ENCODE measurements at places on chromosomes 11 and 22.

DNA sequence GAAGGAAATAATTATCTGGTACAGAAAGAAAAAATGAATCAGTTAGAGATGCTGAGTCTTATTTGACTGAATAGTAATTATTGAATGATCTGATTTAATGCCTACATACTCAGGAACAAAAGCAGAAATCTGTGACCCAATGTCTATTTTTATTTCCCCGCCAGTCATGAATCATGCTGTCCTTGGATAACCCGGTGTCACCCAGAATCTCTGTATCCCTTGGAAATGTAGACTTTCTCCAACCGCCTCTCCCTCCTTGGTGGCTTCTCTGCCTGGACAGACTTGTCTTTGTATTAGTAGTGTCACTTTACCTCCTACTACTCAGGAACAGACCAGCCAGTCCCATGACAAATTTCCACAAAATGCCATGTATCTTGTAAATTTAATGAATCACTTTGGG is 173.3 kb upstream of the PDGFD start:
- no peak for DNase-seq

DNA sequence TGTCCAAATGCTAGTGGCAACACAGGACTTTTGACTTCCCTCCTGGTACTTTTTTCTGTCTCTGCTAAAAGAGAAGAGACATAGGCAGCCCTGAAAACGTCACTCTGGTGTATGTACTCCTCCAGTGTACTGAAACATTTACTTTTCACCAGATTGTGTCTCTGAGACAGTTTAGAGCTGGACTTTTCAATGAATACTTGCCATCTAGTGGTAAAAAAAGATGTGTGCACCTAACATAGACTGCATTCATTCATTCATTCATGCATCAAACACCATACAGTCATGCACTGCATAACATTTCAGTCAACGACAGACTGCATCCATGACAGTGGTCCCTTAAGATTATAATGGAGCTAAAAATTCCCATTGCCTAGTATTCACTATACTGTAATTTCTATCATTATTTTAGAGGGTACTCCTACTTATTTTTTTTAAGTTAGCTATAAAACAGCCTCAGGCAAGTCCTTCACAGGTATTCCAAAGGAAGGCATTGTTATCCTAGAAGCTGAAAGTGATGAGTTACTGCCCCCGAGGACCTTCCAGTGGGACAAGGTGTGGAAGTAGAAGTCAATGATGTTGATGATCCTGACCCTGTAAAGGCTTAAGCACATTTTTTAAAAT is 186.2 kb downstream of the SPON1 start:
- DNase-seq, result peak; percentile 33

- DNase-seq, result no peak
Observed at GRCh38 chr22:30989474-30989873, 20.4 kb downstream of the TUG1 start.

DNA sequence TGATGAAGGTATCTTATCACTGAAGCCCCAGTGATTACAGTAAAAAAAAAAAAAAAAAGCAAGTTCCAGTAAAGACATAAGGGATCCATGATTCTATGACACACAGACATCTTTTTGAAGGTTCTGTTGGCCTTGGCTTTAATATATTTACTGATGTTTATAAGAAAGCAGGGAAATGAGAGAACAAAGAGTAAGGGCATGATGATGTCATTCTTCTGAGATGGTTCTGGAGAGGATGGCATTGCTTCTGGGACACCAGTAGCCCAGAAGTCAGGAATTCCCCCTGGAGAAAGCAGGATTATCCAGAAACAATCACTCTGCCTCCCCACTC is 233.6 kb downstream of the FAM76B start:
- DNase-seq, result no peak

GRCh38 chr11:128497061-128497775 is 90.1 kb downstream of the ETS1 start:
- DNase-seq, result peak; percentile 68

DNA sequence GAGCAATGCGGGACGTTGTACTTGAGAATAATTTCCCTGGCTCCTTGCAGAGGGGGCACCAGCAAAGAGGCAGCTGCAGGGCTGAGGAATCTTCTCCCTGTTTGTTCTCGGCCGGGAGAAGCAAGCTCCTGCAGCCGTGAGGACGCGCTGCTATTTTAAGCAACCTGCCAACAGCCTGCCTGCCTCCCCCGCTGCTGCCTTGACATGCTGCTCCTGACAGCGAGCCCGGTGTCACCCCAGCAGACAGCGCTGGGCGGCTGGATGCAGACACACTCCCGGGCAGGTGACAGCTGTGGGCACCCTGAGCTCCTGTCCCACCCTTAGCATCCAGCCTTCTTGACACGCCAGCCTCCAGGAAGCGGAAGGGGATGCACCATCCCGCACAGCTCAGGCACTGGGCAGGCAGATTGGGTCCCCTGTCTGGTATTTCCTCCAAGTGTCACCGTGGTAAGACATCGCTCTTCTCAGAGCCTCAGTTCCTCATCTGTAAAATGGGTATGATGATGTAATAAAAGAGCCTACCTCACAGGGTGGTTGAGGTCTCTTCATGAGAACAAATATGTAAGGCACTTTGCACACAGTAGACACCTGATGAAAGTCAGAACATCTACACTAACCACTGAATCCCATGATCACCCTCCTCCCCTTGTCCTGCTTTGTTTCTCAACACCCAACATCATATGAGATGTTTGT is 530.6 kb downstream of the MN1 start:
- no peak for DNase-seq

DNA sequence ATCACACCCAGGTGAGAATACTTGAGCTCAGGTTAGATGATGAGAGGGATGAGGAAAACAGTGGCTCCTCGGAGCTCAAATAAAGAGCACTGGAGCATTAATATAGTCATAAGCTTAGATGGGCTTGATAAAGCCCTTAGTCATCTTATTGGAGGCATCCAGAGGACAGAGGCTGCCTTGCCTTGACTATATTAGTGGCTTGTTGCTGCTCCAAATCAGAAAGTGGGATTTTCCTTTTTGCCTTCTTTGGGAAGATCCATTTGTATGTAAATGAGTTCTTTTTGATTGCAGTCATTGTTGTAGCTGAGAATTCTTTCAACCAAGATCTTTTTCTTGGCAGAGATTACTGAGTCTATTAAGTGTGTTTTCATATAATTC is 18.9 kb downstream of the ADM start:
- DNase-seq, result no peak

DNA sequence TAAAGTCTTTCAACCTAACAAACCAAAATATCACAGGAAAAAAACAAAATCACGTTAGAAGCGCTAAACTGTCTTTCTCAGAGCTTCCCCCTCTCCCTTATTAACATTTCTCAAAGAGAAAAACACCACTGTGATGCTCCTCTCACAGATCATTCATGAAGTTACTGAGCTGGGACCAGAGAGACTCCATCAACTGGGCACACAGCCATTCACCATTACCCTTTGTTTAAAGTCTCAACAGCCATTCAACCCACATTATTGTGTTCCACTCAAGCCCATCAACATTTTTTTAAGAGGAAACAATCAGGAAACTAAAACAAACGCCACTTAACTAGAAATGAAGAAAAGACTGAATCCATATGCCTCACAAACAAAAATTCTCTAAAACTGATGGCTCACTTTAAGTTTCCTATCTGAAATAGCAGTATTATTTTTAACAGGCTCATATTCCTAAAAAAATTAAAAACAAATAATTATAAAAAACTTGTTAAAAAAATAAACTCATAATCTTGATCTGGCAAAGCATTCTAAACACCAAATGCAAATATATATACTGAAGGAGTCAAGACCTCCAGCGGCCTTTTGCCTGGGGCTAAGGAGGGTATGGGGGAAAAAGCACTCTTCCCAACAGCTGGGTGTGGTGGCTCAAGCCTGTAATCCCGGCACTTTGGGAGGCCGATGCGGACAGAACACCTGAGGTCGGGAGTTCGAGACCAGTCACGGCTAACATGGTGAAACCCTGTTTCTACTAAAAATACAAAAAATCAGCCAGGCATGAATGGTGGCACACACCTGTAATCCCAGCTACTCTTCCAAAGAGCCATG is 14.0 kb downstream of the CELF1 start:
- DNase-seq, result no peak

- DNase-seq, result no peak
Observed at GRCh38 chr11:76148941-76149613, 57.2 kb downstream of the WNT11 start.

DNA sequence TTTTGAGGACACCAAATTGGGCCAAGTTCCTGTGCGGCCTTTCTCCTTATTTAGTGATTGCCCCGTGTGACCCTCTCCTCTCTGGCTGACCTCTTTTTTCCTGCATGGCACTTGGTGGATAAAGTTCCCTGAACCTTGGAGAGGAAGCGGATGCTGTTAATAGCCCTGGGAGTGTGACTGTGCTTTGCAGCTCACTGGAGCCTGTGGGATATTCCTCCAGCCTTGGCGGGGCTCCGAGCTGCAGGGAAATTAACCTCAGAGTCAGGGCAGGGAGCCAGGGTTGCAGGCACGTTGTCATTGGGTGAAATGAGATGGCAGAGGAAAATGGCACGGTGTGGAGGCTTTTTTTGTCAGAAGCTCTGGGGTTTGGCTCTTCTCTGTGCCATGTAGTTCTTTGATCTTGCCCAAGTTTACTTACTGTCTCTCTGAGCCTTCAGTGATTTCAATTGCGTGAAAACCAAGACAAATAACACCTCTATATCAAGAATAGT is 965 bp downstream of the OR9Q1 start:
- no peak for DNase-seq
